GM12864 (cell line): ENCODE measurements at places on chromosomes 5 and 9.
A peak's percentile ranks its signal among the peaks of the same experiment; 100 is the strongest.

GRCh38 chr5:9903801-9904200 lies 273.6 kb upstream of the TAS2R1 start:
- DNase-seq: no peak

GRCh38 chr9:125988479-125989050 lies 241.4 kb downstream of the PBX3 start:
- no peak for DNase-seq

GRCh38 chr9:125990793-125991220 lies 243.6 kb downstream of the PBX3 start:
- no peak for DNase-seq

DNA sequence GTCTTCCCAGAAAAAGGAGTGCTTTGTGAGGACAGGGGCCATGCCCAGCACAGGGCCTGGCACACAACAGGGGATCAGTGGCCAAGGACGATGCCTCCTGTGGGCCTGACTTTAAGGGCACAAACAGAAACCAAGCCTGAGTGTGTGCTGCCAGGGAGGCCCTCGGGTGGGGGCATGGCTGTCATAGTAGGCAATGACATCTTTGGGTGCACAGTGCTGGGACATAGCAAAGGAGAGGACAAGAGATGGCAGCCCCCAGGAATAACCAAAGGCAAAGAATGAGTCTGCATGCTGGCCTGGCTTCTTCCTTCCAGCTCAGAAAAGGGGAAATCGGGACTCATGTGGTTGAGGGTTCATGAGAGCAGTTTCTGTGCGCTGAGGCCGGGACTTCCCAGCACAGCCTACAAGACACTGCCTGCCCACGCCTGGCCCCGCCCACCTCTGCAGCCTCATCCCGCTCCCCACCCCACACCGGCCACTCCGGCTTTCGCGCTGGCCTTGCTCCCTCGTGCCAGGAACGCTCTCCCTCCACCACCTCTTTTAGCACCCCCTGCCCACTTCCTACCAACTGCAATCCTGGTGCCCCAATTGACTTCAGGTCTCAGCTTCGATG lies 13.8 kb upstream of the LHX2 start:
- peak; percentile 61 for DNase-seq

GRCh38 chr5:175306381-175306780 lies 137.6 kb downstream of the DRD1 start:
- no peak for DNase-seq

DNA sequence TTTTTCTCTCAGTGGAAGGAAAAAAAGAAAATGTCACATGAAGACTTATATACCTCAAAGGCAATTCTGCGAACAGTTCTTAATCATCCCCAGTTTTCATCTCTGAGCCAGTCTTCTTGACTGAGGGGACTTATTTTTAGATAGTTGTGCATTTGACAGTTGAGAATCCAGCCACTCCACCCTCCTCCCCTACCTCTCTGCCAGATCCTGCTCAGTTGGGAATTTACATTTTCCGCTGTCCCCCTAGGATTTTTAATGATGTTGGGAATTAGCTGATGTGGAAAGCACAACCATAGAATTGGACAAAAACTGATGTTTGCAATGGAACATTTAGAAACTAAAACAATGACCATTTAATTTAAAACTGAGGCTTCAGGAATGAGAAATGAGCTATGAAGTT lies 194.3 kb upstream of the PIK3R1 start:
- DNase-seq: no peak

DNA sequence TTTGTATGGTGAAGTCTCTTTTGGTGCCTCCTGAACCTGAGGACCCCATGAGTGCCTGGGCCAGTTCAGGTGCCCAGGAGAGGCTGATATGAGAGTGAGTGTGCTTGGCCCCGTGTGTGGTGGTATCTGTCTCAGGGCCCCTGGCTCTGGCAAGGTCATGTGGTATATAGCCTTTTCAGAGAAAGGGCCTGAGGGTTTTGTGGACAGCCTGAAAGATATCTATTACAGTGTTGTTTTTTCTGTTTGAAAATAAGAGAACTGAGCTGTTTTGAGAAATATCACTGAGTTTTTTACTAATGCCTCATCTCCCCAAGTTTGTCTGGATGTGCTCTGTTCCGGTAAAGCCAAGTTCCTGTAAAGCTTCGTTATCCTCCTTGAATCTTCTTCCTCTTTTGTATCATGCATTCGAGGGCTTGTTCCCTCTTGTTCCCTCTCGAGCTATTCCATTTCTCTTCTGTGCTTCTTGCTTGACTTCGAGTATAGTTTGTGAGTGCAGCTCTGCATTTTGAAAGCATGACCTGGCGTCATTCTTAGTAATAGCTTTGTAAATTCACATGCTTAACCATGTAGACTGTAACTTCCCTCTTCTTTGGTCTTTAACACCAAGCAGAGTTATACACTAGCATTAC lies 122.3 kb downstream of the MAST4 start:
- no peak for DNase-seq

GRCh38 chr5:164153469-164154172 lies 648.2 kb downstream of the MAT2B start:
- no peak for DNase-seq

GRCh38 chr5:155631116-155631515 lies 617.6 kb downstream of the KIF4B start:
- DNase-seq: no peak

DNA sequence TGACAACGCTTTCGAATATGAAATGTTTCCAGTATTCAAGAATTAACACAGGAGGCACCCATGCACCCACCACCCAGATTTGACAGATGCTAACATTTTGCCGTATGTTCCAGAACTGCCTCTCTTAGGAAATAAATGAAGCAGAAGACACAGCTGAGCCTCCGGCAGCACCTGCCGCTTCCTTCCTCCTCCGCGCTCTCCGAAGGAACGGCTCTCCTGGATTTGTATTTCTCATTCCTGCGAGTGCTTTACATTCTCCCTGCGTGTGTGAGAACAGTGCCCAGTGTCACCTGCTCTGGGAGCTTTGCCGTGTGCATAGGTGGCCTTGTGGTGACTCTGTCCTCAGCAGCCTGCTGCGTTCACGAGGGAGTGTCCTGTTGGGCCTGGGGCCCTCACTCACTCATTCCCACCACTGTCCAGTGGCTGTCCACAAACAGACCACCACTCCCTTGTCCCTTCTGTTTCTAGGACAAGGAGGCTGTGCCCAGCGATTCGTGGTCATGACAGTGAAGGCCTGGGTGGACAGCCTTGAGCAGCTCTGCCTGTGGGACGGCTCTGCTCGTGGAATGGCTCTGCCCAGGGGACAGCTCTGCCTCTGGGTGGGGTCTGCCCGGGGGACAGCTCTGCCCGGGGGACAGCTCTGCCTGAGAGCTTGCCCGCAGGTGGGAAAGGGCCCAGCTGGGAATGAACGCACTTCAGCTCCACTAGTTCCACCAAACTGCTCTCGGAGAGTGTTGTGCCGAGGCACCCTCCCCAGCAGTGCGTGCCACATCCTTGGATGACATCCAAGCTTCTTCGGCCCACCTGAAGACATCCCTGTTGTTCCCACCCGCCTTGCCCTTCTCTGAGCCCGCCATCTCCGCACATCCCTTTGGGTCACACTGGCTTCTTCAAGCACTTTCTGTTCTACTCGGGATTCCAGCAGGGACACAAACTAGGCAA lies 170.5 kb upstream of the PPP1R26 start:
- no peak for DNase-seq

GRCh38 chr9:81519816-81520495 lies 169.4 kb downstream of the TLE1 start:
- DNase-seq: no peak

DNA sequence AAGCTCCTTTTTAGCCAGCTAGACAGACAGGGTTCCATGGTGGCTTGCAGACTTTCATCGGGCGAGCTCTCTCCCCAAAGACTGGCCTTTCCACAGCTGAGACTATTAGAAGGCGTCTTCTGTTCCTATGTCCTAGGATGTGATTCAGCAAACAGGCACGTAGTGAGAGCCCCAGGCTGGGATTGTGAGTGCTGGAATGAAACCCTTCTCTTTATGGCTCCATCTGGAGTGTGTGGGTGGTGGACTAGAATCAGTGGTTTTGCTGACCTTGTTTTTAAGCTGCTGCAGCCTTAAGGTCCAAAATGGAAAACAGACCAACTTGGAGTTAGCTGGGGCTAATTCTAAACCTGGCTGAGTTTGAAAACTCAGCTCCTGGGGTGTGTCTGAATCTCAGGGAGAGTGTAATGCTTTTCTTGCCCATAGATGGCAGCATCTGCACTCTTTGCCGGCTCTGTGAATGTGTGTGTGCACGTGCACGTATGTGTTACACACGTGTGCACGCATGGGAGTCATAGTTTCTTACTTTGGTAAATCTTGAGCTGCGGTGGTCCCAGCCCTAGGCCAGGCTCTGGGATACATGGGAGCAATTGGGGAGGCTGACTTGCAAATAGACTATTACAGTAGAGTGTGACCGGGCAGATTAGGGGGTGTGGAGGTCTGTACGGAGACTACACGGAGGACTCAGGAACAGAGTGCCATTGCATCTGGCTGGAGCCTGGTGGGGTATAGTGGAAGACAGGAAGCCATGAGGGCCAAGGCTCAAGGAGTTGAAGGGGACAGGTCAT lies 10.7 kb downstream of the GSN start:
- peak; percentile 13 for DNase-seq

DNA sequence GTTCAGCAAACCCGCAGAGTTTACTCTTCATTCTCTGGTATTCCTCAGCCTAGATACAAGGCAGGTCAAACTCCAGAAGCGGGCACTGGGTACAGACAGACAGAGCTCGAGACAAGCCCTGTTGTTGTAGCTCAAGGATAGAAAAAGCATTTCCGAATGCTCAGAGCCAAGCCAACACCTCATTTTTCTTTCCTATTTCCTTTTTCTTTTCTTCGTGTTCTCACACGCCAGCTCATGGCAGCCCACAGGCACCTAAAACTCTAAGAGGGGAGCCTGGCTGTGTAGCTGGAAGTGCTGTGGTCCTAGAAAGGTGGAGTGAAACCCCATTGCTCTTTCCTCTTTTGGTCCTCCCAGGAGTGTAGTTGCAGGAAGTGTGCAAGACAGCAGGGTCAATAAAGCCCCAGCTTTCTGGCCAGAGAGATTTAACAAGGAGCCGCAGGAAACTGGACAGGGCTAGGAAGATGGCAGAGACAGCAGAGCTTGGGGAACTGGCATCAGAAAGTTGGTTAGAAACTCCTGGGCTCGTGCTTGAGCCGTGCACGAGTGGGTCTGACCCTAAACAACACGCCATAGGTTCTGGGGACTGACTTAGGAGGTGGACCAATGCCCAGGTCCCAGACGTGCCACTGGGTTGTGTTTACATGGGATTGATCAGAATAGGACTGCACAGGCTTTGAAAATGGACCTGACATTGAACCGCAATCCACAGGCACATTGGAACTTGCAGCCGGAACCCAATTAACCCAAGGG lies 41.6 kb downstream of the ADAMTS2 start:
- DNase-seq: no peak

GRCh38 chr9:4174546-4175175 lies 125.2 kb downstream of the GLIS3 start:
- DNase-seq: no peak

GRCh38 chr9:109893241-109893640 lies 113.2 kb downstream of the PALM2AKAP2 start:
- DNase-seq: no peak

DNA sequence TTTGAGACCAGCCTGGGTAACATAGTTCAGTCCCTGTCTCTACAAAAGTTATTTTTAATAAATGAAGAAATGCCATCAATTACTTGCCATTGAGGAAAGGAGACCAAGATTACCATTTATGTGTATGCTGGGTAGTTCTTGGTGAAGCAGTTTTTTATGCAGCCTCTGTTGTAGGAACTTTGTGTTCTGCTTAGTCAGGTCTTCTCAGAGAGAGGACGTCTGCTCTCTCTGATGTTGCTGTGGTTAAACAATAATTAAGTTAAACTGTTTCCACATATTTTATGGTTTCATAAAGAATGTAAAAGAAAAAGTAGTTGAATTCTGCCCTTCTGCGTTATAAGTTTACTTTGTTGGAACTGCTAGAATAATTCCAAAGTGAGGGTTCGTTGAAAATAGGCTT lies 210.5 kb downstream of the KDM4C start:
- no peak for DNase-seq

DNA sequence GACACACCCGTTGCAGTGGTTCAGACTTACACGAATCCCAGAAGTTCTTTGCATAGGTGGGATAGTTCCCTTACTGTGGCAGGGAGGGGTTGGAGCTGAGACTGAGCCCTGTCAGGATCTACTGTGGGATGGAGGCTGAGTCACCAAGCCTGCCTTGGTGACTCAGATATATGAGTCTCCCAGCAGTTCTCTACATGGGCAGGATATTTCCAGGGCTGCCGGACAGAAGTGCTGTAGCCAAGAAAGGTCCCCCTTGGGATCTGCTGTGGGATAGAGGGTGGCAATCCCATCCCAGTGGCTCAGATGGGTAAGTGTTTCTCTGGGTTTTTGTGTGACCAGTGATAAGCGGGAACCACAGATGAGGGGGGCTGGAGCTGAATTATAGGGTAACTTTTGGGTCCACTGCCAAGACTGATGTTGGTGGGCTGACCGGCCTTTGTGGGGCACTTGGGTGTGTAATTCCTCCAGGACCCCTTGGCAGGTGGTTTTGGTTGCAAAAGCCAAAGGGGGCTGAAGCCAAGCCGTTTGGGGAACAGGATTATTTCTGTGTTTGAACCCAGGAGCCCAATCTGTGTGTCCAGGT lies 18.7 kb downstream of the XRCC4 start:
- DNase-seq: no peak

- no peak for DNase-seq
Observed at GRCh38 chr9:15617782-15618181, 64.9 kb downstream of the CCDC171 start.

DNA sequence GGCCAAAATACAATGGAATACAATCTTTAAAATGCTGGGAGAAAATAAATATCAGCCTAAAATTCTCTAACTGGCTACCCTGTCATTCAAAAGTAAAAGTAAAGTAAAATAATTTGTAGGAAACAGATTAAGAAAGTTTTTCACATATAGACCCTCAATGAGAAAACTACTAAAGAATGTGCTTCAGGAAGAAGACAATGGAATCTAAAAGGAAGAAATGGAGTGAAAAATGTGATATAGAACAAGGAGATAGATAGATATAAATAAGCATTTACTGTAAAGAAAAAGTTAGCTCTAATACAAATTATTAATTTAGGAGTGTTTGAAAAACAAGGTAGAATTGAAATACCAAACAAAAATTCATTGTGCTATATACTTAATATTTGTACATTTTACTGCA lies 368.6 kb upstream of the MPDZ start:
- DNase-seq: no peak

DNA sequence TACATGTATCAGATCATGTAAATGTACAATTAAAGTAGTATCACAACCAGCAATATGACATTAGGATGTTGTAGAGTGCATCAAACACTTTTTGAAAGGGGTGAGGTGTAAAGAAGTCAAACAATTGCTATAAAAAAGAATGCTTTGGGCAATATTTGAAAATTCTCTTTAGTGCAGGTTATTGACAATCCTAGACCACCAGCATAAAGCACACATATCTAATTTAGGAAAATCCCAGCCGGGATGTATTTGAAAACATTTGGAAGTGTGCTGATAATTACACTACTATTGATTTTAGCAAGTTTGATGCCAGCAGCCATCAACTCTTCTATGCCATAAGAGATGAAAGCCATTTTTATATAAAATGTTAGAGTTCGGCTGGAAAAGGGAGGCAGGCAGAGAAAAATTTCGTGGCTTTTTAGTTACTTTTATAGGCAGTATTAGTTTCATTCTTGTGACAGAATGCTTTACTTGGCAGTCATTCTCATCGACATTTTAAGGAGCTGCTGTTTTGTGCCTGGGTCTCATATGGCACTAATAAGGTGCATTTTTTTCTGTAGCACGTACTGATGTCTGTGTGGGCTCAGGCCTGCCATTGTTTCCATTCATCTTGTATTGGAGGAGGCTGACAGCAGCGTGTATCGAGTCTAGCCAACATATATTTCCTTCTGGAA lies 285.7 kb downstream of the AOPEP start:
- DNase-seq: no peak
